ENCODE measurements at places on chromosomes 4 and X.

- no peak for DNase-seq
Observed at GRCh38 chr4:58453956-58454355, 1343.8 kb upstream of the IGFBP7 start.

GRCh38 chrX:57595381-57595811 is 3.6 kb downstream of the ZXDB start:
- DNase-seq: no peak

DNA sequence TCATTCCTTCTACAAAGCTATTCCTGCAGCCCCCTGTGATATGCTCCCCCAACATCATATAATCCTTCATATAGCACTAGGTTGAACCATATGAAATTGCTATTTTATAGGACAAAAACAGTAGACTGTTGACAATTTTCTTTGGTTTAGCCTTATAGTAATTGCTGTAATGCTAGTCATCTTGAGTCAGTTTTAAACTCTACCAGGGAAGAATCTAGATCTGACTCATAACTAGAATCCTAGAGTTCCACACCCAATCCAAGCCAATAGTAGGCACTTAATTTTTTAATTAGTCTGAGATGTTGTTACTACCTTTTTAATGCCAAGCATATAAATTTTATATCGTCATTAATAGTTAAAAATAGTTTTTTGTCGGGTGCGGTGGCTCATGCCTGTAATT is 136.8 kb downstream of the CHRNA9 start:
- no peak for DNase-seq

GRCh38 chr4:137749466-137749865 is 217.2 kb upstream of the PCDH18 start:
- no peak for DNase-seq

DNA sequence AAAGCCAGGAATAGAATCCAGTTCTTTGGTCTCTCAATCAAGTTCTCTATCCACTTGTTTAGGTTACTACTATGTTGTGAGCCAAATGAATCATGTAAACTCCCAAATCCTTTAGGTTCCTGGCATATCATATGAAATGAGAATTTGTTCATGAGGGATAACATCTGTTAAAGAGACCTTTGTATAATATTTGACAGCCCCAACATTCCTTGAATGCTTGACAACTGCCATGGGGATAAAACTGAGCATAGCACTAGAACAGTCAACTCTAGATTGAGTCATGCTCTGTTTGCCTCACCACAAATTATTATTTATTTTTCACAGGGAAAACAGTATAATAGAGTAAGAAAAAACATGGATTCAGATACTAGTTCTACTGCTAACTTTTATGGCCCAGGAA is 93.3 kb downstream of the NAA11 start:
- DNase-seq: no peak

GRCh38 chr4:120352739-120353138 is 286.1 kb upstream of the MAD2L1 start:
- DNase-seq: no peak

- DNase-seq: peak; percentile 64
Observed at GRCh38 chr4:183098019-183098722, 886 bp upstream of the WWC2 start.

- DNase-seq: peak; percentile 80
Observed at GRCh38 chr4:139030614-139031235, 15.1 kb downstream of the NOCT start.

- DNase-seq: no peak
Observed at GRCh38 chr4:118215826-118216225, 137.0 kb downstream of the PRSS12 start.

GRCh38 chr4:96708766-96709165 is 868.9 kb downstream of the PDHA2 start:
- DNase-seq: no peak

- DNase-seq: peak; percentile 80
Observed at GRCh38 chr4:147590249-147590920, 26.8 kb upstream of the TMEM184C start.

GRCh38 chr4:89658701-89659024 is 178.3 kb downstream of the SNCA start:
- DNase-seq: no peak

DNA sequence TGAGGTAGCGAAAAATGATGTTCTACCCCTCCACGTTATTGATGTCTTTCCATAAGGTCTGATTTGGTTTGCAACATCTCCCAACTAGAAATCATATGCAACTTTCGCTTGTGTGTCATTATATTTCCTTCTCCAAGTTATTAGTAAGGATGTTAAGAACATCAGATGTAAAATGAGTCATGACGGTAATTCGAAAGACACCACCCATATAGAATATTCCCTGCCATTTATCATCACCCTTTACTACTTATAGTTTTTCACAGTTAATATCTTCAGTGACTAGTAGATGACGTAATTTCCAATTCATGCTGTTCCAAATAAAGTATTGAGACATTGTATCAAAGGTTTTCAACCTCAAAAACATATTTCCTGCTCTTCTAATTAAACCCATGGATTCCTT is 146.7 kb upstream of the MAP3K15 start:
- DNase-seq: no peak

DNA sequence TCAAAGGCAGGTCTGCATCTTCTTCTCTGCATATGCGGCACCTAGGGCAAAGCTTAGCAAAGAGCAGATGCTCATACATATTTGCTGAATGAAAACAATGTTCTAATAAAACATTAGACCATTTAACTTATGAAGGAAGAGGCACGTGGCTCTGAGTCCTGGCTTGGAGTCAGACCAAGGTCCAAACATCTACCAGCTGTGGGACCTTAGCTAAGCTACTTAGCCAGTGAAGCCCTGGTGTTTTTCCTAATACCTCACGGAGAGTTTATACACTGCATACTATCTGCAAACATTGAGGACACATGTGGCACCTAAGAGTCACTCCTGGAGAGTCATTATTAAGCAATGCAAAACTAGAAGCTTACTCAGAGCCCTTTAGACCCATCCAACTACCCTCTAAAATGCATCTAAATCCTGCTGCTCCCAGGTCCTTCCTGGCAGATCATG is 9.0 kb downstream of the PDGFC start:
- no peak for DNase-seq

GRCh38 chrX:112058255-112058654 is 24.3 kb downstream of the TRPC5 start:
- no peak for DNase-seq

- no peak for DNase-seq
Observed at GRCh38 chr4:36026348-36026880, 217.9 kb downstream of the ARAP2 start.

- DNase-seq: no peak
Observed at GRCh38 chrX:47272013-47272408, 39.2 kb downstream of the USP11 start.

DNA sequence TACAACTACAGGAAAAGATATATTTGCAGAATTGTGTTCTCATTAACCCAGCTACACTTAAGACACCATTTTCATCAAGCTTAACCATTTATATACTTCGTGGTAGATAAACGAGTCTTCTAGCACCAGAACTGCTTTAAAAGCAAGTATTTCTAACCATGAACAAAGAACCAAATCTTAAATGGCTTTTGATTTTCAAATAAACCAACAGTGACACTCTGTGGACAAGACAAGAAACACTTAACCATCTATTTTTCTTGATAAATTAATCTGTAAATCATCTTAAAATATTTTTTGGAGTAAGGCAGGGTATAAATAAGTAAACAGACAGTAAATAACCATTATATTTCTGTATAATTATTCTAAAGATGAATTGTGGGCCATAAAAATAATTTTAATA is 10.2 kb downstream of the BEND2 start:
- peak; percentile 0 for DNase-seq

All from hindlimb muscle (tissue), 1 donor.